RCC 7860 (cell line): ENCODE measurements at places on chromosomes 5 and 9.

- no peak for DNase-seq
Measured at GRCh38 chr5:173873306-173873922, 14.7 kb upstream of the CPEB4 start.

DNA sequence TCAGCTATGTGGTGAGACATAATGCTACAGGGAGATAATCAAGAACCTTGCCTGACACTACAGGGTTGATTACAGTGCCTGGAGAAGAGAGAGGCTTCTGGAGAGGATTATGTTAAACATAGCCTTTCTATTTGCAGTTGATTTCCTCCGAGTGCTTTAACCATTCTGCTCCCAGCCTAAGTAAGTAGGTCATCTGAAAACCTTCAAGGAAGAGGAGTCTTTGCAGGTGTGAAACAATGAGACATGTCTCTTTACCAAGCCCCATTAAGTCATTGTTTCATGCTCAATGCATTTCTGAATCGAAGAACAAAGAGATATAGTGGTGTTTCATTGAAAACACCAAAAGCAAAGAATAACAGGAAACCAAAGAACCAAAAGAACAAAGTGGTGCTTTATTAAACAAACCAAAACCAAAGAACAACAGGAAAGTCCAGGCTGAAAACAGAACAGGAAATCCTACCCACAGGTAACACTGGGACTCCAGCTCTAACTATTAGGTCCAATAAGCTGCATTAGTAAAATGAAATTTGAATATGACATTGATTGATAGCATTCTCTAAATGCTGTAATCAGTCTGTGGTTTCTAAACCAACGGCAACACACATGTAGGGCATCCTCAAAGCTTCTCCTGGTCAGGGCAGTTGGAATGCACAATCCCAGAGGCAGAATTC lies 113.3 kb upstream of the SPATA31D4 start:
- peak; percentile 13 for DNase-seq

DNA sequence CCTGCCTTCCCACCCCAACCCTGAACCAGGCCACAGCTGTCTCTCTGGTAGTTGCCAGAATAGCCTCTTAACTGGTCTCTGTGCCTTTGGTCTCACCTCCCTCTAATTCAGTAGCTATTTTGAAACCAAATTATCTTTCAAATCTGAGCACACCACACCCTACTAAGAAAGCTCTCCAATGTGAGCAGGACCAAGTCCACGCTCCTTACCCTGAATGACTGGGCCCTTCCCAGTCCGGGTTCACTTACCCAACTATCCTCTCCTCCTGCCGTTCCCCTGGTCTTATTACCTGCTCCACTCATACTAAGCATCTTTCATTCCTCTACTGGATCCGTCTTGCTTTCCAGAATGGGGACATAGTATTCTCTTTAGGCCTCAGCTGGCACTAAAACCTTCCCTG lies 16.8 kb downstream of the ANKH start:
- no peak for DNase-seq

- no peak for DNase-seq
Measured at GRCh38 chr5:126542441-126542840, 52.6 kb downstream of the ALDH7A1 start.

GRCh38 chr9:98045234-98046179 lies 11.0 kb upstream of the NANS start:
- DNase-seq, result no peak

GRCh38 chr5:131417240-131417869 lies 153.5 kb downstream of the CDC42SE2 start:
- peak; percentile 55 for DNase-seq

DNA sequence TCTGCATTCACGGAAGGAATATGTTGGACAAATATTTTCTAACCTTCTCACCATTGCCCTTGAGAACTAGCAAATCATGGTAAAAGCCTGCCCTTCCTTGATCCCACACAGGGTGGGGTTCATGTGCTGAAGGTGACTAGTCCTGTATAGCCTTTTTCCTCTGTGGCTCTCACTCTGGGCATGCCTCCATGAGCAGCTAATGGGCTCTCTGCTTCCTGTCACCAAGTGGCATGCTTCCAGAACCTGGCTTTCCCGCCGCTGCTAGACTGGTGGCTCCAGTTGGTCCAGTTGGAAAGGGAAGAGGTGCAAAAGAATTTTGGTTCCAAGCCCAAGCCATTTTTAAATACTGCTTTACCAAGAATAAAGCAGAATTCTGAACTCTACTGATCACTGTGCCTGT lies 35.5 kb downstream of the FBXO10 start:
- no peak for DNase-seq

DNA sequence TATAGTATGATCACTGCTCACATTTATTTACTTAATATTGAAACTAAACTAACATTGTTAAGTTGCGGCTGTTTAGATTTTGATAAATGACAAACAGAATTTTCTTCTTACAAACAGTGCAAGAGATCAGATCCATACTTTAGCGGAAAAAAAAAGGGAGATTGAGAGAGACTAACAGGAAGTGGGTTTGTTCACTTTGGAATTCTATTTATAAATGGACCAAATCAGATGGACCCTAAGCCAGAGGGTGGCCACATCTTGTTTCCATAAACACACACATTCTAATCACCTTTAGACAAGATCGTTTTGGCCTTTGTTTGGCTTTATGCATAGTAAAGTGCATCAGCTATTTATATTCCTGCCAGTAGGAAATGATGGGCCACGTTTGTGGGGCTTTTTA lies 381.4 kb upstream of the CD180 start:
- DNase-seq, result no peak

- DNase-seq, result no peak
Measured at GRCh38 chr5:173191561-173191960, 43.4 kb downstream of the NKX2-5 start.
